ENCODE measurements at places on chromosomes 12 and 14.

DNA sequence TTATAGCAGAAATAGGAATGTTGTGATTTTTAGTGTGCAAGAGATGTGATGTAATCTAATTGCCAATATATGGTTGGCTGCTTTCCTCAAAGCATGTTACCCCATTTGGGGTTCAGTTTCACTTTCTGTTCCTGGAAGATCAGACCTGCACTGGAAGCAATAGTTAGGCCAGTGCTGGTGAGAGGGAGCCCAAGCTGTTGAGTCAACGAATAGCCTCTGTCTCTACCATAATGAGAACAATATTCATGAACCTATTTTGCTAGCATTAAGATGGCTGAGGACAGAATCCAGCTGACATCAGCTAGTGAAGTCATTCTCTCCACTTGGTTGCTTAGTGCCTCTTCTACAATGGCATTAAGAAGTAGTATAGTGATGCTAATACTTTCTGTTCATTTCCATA is 379.9 kb upstream of the DCN start:
- no peak for DNase-seq

- no peak for DNase-seq
Measured at GRCh38 chr12:70576341-70577282, 60.6 kb downstream of the PTPRB start.

- no peak for DNase-seq
Measured at GRCh38 chr12:3962631-3963483, 89.7 kb upstream of the PARP11 start.

GRCh38 chr12:26135010-26135420 is 10.2 kb upstream of the BHLHE41 start:
- peak; percentile 81 for DNase-seq

DNA sequence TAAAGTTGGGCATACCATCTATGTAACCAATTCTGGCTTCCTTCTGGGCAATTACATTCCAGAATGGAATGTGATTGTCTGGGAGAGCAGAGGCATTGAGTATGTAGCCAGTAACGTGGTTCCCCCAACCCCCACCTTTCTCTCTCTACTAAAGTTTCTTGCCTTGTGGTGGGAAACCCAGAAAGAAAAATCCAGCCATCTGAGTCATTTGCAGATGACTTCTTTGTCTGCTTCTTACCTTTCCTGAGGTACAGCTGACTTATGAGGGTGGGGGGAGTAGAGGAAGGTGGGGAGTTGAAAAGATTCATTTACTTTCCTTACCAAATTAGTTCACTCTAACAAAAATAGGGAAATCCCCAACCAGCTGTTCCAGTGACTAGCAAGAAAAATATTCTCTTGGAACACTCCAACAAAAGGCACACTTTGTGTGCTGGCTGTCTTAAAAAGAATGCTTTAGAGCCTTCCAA is 112.1 kb upstream of the FRMD6 start:
- DNase-seq = no peak

- no peak for DNase-seq
Measured at GRCh38 chr14:92440345-92441003, 73.1 kb upstream of the RIN3 start.

DNA sequence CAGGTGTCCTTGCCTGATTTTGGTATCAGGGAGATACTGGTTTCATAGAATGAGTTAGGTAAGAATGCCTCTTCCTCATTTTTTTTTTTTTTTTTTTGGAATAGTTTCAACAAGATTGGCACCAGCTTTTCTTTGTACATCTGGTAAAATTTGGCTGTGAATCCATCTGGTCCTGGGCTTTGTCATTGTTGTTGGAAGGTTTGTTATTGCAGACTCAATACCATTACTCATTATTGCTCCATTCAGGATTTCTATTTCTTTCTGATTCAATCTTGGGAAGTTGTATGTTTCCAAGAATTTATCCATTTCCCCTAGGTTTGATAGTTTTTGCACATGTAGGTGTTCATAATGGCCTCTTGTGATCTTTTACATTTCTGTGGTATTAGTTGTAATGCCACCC is 126.0 kb upstream of the KITLG start:
- no peak for DNase-seq

All from lung (tissue), 17 donors.